ENCODE measurements at places on chromosomes 6 and 20.

GRCh38 chr20:15252304-15252703 is 914.9 kb upstream of the FLRT3 start:
- no peak for DNase-seq

DNA sequence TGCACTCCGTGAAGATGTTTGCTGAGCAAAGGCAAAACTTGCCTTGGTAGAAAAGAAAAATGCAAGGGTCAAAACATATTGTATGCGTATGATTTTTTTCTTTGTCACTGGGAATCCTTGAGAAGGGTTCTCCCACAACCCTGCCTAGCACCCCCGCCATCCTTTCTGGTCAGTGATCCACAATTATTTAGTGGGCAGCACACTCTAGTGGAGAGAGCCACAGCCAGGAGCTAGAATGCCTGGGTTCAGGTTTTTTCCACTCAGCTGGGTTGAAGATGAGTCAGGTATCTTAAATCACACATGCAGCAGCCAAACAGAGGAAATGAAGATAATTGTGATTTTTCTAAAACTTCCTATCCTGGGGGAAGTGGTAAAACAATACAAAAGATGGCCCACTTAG is 243.1 kb downstream of the PKHD1 start:
- DNase-seq: no peak

GRCh38 chr20:20411402-20411801 is 43.5 kb downstream of the INSM1 start:
- no peak for DNase-seq

GRCh38 chr20:34709044-34709830 is 5.1 kb downstream of the TP53INP2 start:
- peak; percentile 87 for DNase-seq

DNA sequence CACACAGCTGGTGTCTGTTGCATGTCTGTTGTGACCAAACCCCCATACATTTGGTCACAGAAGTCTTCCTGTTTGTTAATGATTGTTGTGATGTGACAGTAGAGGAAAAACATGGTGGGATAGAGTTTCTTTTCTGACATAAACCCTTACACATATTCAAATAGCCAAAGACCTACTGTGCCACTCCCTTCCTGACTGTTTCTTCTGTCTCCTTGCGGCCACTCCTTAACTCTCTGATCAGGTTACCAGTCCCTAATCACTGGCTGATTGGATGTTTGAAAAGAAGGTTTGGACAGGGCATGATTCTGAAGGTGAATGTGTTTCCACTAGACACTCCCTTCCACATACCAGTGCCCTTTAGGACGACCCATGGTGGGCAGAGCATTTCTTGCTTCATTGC is 101.2 kb downstream of the SCP2D1 start:
- DNase-seq: no peak
